ENCODE measurements at places on chromosomes 3 and 15. TPM values are rescaled to one million over a fixed set of nuclear protein-coding genes. Genes with fewer than 3 reads are reported as not detected.

Gene GHSR
- not detected for polyA plus RNA-seq

Gene GOLGA8S
- polyA plus RNA-seq = 0.95 TPM

Gene ADPRH
- polyA plus RNA-seq = 6.1 TPM

Gene SPESP1
- 6.0 TPM for polyA plus RNA-seq

Gene GOLGA6L9
- 21.7 TPM for polyA plus RNA-seq

Gene SPATA12
- 0.31 TPM for polyA plus RNA-seq
